Stimulated activated CD4-positive, alpha-beta T cell treated with anti-CD3 and anti-CD28 coated beads, TNF-alpha, amount 100 ng/mL, for 1 hour (primary cell): ENCODE measurements at places on chromosomes 7 and 10.

- DNase-seq, result no peak
Observed at GRCh38 chr7:154748089-154748786, 254.7 kb downstream of the PAXIP1 start.

- DNase-seq, result no peak
Observed at GRCh38 chr10:116785282-116785681, 42.9 kb upstream of the HSPA12A start.

DNA sequence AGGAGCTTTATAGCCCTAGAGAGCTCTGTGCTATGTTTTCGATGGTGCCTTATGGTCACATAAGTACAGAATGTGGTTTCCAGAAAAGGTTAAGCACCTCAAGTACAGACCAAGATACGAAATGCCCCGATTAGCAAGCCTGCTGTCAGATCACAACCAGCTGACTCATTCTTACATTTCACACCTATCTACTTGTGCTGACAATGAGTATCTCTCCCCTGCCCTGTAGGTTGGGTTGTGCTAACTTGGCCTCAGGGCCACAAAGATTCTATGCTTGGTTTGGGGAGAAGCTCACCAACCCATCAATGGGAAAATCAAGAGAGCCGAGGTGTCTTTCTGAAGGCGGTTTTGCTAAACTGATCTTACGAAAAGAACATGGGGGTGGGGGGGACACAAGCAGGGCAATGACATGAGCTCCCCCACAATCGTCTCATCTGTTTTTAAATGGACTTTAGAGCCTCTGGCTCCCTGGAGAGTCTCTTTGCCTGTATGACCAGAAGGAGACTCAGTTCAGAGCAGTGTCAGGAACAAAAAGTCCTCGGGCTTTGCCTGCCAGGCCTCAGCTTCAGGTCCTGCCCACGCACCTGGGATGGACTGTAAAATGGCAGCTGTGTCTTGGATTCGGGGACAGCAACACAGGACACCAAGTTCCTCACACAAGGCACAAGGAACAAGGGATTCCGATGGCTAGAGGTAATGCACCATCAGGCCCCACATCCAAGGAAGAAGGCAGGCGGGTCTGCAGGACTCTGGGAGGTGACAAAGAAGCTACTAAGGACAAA lies 55.1 kb downstream of the FAM53B start:
- DNase-seq, result no peak

DNA sequence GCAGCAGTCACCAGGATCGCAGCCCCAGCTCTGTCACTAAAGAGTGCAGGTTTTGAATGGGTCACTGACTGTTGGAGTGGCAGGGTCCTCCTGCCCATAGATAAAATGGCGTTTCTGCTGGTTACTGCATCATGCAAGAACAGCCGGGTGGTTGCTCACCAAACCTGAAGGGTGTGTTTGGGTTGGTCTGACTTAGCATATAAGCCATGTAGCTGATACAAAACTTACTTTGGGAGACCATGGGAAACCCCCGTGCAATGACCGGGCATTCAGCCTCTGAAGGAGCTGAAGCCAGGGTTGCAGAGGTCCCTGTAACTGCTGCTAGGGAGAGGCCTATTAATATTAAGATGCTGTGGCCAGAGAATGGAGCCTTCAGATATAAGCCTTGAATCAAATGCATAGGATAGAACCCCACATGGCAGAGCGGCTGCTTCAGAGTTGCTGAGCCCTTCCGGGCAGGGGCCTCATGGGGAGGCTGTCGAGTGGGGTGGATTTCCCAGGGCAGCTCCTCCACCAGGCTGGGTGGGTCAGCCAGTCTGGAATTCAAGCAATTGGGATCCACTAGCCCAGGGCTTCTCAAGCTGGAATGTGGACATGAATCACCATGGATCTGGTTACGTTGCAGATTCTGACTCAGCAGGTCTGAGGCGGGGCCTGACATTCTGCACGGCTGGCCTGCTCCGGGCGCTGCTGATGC lies 70.9 kb upstream of the CTBP2 start:
- no peak for DNase-seq

GRCh38 chr10:124419635-124420034 lies 912 bp upstream of the OAT start:
- DNase-seq, result no peak

DNA sequence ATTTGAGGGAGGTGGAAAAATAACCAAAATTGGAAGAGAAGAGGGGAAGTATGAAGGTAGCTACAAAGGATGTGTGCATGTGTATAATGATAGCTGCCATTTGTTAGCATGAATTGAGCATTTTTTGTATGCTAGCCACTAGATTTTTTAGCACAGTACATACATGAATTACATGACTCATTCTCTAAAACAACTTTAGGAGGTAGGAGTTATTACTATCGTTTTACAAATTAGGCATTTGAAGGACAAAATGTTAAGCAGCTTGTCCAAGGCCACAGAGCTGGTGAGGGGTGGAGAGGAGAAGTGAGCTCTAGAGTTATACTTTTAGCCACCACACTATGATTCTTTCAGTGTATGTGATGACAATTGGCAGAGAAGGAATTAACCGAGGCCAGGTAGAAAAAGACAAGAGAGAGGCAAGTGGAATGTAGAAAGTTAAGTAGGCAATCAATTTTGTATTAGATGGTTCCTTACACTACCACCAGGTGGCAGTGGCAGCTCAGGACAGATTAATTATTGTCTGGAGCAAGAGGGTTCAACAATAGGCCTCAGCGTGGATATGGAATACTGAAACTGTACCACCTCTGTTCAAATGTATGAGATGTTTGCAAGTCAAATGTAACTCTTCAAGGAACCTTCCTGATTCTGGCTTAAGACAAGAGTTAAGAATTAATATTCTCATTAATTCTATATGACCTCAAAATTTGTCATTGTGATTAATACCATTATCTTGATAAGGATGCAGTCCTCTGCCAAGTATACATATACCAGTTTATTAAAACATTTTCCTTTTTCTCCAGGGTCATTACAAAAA lies 128.0 kb downstream of the MBL2 start:
- no peak for DNase-seq

DNA sequence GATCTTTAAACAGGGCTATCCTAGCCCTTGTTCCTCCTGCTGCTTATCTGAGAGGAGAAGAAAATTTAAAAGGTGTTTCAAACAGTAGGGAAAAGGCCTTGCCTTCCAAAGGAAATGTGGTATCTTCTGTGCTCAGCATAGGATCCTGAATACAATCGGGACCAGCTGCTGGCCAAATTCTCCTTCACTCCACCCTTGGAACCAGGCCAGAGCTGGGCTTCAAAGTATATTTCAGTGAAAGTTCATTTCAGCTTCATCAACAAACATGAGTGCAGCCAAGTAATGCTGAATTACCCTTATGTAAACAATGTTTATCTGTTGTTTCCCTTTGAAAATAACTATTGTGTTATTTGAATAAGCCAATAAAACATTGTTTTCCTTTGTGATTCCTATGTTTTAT lies 146.5 kb upstream of the MEOX2 start:
- DNase-seq, result no peak

- DNase-seq, result no peak
Observed at GRCh38 chr10:133015321-133015720, 72.4 kb upstream of the ADGRA1 start.

- no peak for DNase-seq
Observed at GRCh38 chr10:85916286-85916685, 450.3 kb downstream of the GRID1 start.

- no peak for DNase-seq
Observed at GRCh38 chr7:75878312-75878768, 494 bp upstream of the RHBDD2 start.

- no peak for DNase-seq
Observed at GRCh38 chr7:84100866-84101265, 93.7 kb downstream of the SEMA3A start.

DNA sequence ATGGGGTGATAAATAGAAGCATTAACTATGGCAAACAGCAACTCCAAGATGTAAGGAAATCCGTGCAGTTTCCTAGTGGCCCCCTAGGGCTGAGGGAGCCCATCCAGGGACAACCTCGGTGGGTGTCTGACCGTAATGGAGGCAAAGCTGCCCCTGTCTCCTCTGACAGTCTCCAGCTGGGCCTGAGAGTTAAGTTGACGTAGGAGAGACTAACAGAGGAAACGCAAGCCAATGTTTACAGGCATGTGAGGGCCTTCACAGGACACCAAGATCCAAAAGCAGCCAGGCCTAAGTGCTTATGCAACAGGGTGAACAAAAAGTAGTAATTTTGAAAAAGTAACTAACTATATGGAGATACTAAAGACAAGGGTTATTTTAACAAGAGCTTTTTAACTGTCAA lies 330.0 kb upstream of the C7orf33 start:
- no peak for DNase-seq

DNA sequence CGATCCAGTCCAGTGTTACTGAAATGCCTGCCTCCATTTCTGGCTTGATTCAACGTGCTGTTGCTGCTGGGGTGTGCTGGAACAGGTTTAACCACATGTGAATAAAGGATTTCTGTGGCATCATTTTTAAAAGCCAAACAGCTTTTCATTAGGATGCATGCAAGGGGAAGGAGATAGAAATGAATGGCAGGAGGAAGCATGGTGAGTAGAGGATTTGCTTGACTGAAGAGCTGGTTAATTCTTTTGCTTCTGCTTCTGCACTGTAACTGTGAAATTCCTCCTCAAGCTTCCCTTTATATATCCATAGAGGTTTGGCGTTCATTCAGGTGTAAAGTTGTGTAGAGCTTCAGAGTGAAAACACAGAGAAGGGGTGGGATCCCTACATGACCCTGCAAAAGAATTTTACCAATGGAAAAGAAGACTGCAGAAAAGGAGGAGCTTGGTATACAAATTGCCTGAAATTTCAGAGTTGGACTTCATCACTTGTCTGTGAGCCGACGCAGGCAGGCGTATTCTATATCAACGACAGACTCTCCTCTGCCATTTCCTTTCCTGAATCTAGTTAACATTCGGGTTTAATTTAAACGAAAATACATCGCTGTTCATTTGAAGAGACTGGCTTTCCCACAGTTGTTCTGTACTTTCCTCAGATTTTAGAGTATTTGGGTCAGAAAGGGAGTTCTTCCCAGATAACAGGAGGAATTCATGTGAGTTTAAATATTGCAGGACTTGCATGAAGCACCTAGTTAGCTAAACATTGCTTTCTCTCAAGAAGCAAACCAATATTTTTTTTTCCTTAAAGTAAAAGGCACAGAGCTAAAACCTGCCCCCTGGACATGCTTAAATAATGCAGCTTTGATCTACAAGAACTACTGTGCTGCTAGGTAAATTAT lies at the start of gene SOSTDC1:
Gene SOSTDC1, minus strand, starts transcription at position 270 of the 893 bp plus-strand sequence. Its CDS starts 70 bp downstream, at position 200.
- no peak for DNase-seq

- DNase-seq, result no peak
Observed at GRCh38 chr10:116891208-116891607, 41.9 kb downstream of the ENO4 start.

DNA sequence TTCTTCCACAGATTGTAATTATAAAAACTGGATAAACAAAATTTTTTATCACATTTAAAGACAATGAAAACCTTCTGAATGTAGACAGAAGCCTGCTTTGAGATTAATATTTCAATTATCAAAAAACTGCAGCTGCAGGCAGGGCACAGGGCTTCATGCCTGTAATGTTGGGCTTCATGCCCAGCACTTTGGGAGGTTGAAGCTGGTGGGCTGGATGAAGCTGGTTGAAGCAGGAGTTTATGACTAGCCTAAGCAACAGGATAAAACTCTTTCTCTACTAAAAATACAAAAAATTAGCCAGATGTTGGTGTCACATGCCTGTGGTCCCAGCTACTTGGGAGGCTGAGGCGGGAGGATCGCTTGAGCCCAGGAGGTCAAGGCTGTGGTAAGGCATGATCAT lies 41.2 kb downstream of the PDZD8 start:
- DNase-seq, result no peak

GRCh38 chr7:155789001-155789725 lies 23.1 kb downstream of the SHH start:
- no peak for DNase-seq

GRCh38 chr10:121926157-121926556 lies 1.7 kb downstream of the ATE1 start:
- DNase-seq, result no peak

DNA sequence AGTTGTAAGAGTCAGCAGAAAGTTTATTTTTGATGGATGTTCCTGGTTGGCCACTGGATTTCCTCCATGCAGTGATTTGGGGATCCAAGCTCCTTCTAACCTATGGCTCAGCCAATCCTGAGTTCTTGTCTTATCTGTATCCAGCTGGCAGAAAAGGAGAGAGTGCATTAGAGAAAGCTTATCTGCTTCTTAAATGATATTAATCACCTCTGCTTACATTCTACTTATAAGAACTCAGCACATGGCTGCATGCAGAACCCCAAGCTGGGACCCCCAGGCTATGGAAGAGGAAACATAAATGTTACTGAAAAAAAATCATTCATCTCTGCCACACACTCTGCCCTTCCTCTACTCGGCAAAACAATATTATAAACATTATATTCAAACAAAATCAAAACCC lies 739.8 kb upstream of the AUTS2 start:
- no peak for DNase-seq

DNA sequence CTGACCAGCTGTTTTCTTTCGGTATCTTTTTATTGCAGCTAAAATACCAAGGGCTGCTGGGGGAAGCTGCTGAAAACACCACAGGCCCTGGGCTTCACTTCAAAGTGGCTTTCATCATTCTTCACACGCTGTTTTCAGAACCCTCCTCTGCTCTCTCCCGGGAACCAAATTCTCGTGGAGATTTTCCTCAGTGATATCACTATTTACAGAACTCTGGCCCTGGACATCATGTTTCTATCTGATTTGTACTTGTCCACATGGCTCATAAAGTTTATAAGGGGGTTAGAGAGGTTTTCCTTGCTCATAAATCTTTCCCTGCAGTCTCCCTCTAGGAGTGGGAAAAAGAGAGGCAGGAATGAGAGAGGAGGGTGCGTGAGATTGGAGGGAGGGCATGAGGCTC lies 177.4 kb upstream of the NPVF start:
- no peak for DNase-seq

- no peak for DNase-seq
Observed at GRCh38 chr10:22606164-22606614, 108.2 kb downstream of the PIP4K2A start.

DNA sequence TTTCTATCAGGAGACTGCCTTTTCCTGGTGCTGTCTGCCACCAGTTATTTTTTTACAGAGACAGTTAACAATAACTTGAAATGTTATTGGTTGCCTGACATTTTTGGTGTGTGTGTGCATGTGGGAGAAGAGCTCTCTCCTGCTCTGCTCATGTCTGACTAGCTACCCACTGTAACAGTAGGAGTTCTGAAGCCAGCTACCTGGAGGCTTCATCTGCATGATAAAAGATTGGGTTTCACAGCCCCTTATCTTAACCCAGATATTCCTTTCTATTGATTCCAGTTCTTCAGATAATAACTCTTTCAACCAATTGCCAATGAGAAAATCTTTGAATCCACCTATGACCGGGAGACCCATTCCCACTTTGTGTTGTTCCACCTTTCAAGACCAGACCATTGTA lies 237.4 kb upstream of the PPP1R3A start:
- no peak for DNase-seq

DNA sequence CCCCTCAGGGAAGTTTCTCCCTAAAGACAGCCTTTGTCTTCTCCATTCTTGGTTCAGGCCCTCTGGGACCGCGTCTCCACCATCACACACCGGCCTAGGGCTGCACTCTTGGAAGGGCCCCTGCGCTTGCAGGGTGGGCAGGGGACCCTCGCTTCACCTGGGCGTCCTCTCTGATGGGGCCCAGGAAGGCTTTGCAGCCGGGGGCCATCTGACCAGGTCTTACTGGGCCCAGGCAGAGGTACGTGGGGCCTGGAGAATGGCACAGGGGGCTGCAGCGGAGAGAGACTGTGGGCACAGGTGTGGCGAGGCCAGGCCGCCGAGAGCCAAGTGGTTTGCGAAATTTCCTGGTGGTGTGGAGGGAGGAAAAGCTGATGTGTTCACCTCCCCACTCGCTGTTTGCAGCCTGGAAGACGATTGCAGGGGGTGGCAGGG lies 44.4 kb downstream of the ALOX5 start:
- DNase-seq, result no peak
